Stimulated activated CD8-positive, alpha-beta memory T cell treated with anti-CD3 and anti-CD28 coated beads, Interleukin-15, amount 100 ng/mL, for 4 hours (primary cell): ENCODE measurements at places on chromosomes 7 and 10.

GRCh38 chr10:95697429-95697828, 3.7 kb upstream of the TCTN3 start:
- no peak for DNase-seq

DNA sequence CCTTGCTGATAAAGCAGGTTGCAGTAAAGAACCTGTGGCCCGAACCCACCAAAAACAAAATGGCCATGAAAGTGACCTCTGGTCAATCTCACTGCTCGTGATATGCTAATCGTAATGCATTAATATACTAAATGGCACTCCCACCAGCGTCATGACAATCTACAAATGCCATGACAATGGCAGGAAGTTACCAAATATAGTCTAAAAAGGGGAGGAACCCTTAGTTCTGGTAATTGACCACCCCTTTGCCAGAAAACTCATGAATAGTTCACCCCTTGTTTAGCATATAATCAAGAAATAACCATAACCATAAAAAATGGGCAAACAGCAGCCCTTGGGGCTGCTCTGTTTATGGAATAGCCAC, 1139.4 kb upstream of the LRRN3 start:
- no peak for DNase-seq

DNA sequence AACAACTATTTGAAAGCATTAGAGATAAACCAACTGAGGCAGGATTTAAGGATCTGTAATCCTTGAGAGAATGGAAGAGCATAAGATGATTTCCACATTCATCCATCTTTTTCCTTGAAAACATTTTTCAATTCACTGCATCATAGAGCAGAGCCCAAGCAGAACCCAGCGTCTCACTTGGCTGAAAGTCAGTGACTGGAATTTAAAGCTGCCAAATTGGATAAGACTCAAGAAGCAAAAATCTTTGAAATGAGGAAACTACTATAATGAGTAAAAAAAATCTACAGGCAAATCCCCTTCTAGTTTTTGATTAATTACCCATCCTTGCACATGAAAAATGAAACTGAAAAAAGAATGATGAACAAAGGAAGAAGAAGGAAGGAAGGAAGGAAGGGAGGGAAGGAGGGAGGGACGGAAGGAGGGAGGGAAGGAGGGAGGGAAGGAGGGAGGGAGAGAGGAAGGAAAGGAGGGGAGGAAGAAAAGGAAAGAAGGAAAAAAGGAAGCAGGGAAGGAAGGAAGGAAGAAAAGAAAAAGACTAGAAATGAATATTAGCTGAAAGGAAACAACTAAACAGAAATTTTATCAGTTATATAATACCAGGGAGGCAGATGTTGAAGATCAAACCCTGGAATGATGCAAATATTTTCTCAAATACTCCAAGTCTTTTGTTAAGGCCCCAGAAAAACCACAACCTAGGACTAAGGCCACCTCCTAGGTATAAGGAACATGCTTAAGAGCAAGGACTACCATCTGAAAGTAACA, 336.3 kb upstream of the MAGI2 start:
- no peak for DNase-seq

- DNase-seq, result no peak
These were observed 195.5 kb upstream of the PHYHIPL start for GRCh38 chr10:58980826-58981415.

- no peak for DNase-seq
These were observed 87.8 kb upstream of the PPP2R2D start for GRCh38 chr10:131812736-131813604.

DNA sequence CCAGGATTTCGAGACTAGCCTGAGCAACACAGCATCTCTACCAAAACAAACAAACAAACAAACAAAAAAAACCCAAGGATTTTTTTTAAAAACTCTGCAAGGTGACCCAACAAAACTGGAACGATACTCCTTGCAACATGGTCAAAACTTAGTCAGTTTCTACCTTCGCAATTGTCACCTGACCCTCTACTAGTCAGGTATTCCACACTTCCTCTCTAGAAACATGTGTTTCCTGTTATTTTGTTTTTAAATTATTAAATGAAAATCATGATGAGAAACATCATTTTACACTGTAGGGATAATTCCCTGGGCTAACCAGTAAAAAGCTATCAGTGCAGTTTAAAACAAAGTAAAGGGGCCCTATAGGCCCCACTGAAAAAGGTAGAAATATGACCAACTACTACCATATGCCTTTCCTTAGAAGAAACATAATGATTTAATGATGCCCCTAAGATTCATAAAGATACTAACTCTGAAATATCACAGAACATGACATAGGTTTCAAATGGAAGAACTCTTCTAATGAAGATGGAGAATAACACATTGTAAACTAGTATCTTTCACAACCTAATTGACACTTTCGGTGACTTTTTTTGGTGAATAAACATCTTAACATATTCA, 8.7 kb downstream of the BRAF start:
- DNase-seq, result no peak

DNA sequence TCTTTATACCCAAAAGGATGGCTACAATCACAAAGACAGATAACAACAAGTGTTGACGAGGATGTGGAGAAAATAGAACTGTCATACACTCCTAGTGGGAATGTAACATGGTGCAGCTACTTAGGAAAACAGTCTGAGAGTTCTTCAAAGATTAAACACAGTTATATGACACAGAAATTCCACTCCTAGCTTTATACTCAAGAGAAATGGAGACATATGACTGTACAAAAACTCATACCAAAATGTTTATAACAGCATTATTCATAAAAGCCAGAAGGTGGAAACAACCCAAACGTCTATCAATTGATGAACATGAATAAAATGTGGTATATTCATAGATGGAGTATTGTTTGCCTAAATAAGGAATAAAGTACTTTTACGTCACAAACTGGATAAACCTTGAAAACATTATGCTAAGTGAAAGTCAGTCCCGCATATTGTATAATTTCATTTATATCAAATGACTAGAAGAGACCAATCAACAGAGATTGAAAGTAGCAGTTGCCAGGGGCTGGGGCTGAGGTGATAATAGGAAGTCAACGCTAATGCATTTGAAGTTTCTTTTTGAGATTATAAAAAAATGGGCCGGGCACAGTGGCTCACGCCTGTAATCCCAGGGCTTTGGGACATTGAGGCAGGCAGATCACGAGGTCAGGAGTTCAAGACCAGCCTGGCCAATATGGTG, 61.6 kb upstream of the SRPK2 start:
- no peak for DNase-seq

- no peak for DNase-seq
These were observed 1.0 kb downstream of the CHST15 start for GRCh38 chr10:124092250-124092859.
